ENCODE measurements at places on chromosomes 7 and 10.

GRCh38 chr10:115432188-115432819, 339.1 kb downstream of the ATRNL1 start:
- no peak for DNase-seq

DNA sequence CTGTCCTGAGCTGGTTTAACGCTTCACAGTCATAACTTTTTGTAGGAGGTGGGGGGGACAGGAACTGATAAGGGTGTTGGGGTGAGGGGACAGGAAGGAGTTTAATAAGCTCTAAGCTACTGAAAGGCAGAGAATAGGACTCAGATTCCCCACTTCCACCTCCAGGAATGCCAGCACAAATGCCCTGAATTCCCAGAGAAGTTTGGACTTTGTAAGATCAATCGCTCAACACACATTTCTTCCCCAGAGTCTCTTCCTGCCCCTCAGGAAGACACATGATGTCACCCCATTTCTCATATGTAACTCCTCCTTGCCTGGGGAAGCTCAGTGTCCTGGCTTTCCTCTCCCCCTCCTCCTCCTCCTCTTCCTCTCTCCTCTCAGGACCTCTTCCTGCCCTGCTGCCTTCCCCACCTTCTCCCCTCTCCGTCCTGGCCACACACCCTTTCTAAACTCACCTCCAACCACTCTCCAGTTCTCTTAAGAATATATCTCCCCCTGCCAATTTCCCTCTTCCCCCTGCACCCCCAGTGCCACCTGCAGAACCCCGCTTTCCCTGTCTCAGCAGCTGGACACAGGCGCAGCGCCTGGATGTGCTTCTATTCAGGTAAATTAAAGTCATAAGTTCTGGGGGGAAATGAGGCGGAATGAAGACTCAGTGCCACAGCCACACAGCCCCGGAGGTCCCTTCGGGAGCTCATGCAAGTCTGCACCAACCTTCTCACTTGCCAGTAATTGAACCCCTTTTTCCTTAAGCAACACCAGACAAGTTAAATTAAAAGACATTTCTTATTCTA, 5.3 kb upstream of the LOXL4 start:
- DNase-seq, result no peak

GRCh38 chr10:11411926-11412545, 199.4 kb downstream of the USP6NL start:
- DNase-seq, result no peak

- no peak for DNase-seq
Measured at GRCh38 chr10:3350205-3350604, 177.6 kb upstream of the PITRM1 start.

GRCh38 chr10:77030974-77031373, 606.6 kb downstream of the KCNMA1 start:
- DNase-seq, result no peak

GRCh38 chr7:91156316-91157185, 107.7 kb upstream of the FZD1 start:
- DNase-seq, result no peak

- no peak for DNase-seq
Measured at GRCh38 chr7:79968077-79968648, 166.5 kb upstream of the GNAI1 start.

- no peak for DNase-seq
Measured at GRCh38 chr10:32266979-32267378, 80.0 kb downstream of the EPC1 start.

DNA sequence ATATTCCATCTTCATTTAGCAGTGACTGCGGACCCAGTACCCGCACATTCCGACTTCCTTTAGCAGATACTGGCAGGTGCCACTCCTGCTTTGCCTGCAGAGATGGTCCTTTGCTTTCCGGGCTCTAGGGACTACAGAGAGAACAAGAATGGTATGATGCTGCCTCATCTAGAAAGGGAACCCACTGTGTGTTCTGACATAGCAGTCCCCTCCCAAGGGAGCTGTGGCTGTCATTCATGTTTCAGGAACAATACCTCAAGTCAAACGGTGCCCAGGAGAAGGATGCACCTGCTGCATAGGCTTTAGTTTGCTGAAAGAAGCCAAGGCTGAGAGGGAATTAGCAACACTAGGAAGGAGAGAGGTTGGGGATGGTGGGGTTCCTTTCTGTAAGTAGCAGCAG, 15.9 kb upstream of the TMEM72 start:
- no peak for DNase-seq

GRCh38 chr10:132508581-132509443, 28.8 kb upstream of the INPP5A start:
- no peak for DNase-seq

- no peak for DNase-seq
Measured at GRCh38 chr7:110170841-110171240, 920.1 kb upstream of the LRRN3 start.
